PC-9 (cell line): ENCODE measurements at places on chromosomes 16 and 17.

- no peak for DNase-seq
These were observed 12.2 kb upstream of the HS3ST4 start for GRCh38 chr16:25679511-25679910.

- DNase-seq = no peak
These were observed 29.3 kb upstream of the SPACA3 start for GRCh38 chr17:32962320-32962711.

- no peak for DNase-seq
These were observed 11.7 kb downstream of the ZNHIT3 start for GRCh38 chr17:36498155-36498554.

GRCh38 chr17:39177256-39177655 lies 11.3 kb upstream of the ARL5C start:
- no peak for DNase-seq

GRCh38 chr16:50301626-50302471 lies 35.5 kb downstream of the ADCY7 start:
- peak; percentile 45 for DNase-seq

DNA sequence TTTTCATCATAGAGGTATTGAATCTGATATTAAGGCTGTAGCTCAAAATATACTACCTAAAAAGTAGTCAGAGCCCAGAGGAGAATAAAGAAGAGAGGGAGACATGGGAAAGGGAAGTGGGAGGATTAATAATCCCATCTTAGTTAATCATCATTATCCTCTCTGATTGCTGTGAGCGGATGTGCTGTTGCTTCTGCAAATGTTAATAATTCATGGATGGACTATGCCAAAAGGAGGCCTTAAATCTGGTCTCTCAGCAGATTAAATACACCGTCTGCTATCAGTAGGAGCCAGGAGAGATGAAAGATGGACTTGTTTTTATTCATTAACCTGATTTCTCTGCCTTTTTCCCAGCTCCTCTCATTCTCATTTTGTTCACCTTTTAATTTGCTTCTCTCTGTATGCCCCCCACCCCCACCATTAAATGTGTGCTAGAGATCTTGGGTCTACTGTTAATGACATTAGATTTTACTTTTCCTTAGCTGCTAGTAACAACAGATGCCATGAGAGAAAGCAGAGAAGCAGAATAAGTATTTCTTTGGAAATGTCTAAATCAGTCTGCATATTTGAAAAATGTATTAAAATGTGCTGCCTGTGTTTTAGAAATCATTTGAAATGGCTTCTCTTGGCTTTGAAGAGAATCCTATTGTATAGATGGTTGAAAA lies 44.2 kb downstream of the NUP93 start:
- no peak for DNase-seq

DNA sequence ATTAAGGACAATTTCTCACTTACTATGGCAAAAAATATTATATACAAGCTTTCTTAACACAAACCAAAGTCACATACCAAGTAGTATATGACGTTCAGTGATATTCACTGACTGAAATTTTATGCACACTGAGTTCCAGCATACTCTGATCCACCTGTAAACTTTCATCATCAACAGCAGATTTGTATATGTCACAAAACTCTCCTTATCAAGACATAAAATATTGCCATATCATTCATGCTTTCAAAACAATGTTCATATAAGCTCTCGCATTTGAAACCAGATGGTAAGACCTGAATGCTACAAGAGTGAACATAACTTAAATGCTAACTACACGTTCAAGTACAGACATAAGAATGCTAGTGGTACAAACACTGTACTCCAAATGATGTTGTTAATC lies 46.7 kb downstream of the GNA13 start:
- DNase-seq = no peak

- DNase-seq = no peak
These were observed 6.7 kb downstream of the SMTNL2 start for GRCh38 chr17:4590981-4591453.

DNA sequence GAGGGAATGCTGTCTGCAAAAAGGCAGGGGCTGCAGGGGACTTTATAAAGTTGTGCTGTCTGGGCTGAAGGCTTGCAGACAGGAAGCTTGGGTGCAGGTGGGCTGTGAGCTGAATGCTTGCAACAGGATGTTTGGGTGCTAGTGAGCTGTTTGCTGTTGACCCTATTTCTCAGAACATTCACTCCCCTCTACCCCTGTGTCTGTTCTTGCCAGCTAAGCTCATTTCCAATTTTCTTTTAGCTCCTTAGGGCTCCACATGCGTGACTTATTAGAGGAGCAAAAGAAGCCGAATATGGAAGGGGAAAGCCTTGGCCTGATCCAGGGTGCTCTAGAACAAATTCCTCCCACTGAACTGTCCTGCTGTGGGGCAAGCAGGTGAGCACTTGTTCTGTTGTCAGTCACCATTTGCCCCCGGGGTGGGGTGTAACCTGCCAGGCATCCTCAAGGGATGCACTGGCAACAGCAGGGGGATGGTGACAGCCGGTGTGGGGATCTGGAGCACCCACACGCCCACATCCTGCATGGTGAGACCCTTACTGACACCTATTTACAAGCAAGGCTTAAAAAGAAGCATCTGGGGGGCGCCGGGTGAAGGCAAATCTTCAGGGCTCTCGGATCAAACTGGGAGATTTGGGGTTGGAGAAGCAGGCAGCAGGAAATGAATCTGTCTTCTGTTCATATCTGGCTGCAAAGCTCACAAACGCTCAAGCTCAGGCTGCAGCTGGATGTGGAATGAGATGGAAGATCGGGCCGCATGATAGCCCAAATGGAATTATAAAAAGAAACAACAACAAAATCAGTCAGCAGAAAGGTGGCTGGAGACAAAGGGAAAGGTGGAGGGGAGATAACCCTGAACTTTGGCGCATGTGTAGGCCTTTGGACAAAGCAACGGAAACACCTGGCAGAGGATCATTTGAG lies 21.1 kb upstream of the NUP93 start:
- DNase-seq = no peak
